Activated CD4-positive, alpha-beta T cell treated with anti-CD3 and anti-CD28 coated beads for 4 hours (primary cell): ENCODE measurements at places on chromosomes 6 and 20.

GRCh38 chr6:72525821-72526510 is 95.9 kb upstream of the KCNQ5 start:
- no peak for DNase-seq

DNA sequence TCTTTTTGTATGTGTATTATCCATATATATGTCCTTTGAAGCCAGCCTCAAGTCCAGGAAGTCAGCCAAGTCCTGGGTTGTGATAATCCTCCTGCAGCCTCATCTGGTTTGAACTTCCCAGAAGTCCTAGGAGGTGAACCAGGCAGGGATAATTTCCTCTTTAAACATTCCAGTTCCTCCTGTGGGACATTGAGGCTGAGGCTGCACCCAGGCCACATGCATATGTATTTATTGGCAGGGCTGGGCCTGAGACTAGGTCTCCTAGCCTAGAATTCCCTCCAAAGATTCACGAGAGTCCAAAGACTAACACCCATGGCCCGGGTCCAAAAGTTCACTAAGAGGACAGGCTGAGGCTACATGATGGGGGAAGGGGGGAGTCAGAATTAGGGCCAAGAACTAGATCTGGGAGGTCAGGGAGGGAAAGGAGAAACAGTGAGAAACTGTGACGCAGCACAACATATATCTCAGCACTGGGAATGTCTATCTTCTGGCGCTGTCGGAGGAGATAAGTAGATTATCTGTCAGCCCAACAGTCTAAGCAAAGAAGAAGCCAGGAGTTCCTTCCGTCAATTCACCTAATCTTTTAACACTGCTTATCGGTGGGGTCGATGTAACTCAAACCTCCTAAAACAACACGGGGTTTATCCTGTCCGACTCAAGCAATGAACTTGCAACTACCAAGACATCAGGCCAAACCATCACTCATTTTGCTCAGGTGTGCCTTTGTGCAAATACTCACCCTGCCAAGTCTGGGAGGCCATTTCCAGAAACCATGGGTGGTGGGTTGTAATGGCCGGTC is 43.3 kb downstream of the SNX5 start:
- DNase-seq = no peak

DNA sequence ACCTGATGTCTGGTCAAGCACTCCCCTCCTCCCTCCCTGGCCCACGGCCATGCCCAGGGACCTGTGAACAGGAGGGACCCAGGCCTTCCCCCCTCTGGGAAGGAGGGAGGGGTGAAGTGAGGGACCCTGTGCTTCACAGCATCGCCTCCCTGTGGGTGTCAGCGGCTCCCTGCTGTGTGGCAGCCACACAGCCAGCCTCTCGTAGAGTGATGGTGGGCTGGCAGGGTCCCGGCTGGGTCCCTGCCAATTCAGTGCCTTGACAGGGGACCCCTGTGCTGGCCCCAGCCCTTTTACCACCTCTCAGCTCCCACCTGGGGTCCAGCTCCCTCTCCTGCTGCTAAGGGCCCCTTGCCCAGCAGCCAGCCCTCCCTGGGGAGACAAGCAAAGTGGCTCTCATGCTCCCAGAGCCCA is 31.3 kb upstream of the GRM4 start:
- no peak for DNase-seq

DNA sequence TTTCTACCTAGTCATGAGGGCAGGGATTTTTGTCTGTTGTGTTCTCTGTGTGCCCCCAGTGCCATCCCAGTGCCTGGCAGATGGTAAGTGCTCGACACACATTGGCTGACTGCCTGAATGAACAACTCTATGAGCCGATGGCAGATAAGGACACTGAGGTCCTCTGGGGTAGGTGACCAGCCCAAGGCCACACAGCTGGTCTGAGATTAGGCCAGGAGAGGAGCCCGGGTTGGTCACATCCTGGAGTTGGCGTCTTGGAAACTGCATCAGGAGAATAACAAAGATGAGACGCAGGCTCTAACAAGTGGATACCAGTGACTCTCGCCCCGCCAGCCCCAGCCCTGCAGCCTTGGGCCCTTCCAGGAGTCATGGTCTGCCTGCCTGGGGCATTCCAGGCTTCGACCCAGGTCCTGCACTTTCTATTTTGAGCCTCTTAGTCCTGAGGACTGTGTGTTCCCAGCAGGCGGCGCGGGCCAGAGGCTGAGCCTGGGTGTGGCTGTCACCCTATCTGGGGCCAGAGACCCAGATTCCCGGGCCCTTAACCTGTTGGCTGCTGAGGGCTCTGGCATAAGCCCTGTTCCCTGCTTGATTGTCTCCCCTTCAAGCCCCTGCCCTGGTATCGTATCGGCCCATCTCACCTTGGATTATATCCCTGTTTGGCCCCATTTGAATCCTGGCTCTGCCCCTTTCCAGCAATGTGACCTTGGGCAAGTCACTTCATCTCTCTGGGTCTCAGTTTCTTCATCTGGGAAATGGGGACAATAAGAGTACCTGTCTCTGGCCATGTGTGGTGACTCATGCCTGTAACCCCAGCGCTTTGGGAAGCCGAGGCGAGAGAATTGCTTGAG is 88.3 kb downstream of the CEBPB start:
- DNase-seq = no peak

DNA sequence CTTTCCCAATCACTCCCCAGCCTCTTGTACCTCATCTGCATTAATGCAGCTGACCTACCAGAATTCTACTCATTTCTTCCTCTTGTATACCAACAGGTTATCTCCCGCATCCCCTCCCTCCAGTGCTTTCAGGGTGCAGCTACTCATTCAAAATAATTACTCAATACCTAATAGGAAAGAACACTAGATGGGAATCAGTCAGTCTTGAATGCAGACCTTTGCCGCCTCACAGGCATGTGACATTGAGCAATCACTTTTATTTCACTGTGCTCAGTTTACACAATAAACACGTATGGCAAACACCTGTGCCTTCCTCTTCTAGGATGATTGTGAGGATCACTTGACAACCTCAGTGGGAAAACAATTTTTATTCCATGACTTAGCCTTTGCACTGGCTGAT is 13.3 kb downstream of the ZSCAN31 start:
- no peak for DNase-seq

DNA sequence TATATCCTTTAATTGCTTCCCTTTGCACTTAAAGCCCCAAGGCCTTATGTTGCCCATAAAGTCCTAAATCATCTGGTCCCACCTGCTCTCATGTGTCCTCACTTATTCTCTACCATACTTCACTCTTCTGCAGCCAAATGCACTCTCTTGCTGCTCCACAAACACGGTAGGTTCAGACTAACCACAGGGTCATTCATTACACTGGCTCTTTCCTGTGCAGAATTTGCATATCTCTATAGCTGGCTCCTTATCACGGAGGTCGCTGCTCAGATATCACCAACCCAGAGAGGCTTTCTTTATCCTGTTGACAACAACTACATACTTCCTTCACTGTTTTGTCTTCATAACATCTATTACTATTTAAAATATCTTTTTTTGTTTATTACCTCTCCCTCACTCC is 86.8 kb downstream of the MOXD1 start:
- DNase-seq = no peak

DNA sequence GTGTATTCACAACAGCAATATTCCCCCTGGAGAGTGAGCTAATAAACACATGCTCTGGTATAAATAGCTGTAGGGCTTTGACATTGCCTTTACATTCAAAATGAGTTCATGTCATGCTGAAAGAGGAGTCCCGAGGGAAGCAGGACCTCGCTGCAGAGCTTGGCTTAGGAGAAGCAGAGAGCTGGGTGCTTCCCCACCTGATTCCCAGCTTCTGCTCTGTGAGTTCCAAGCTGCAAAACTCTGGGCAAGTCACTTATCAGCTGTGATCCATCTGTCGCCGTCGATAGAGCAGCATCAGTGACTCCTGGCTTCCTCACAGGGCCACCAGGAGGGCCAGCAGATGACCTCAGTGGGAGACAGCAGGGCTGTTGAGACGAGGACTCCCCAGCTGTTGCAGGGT is 241.8 kb downstream of the ANKRD60 start:
- DNase-seq = no peak

GRCh38 chr6:79586548-79586947 is 44.6 kb upstream of the SH3BGRL2 start:
- no peak for DNase-seq

- DNase-seq = no peak
Observed at GRCh38 chr20:19025430-19026120, 186.9 kb upstream of the SLC24A3 start.

GRCh38 chr6:112485120-112485826 is 138.1 kb downstream of the RFPL4B start:
- DNase-seq = no peak

DNA sequence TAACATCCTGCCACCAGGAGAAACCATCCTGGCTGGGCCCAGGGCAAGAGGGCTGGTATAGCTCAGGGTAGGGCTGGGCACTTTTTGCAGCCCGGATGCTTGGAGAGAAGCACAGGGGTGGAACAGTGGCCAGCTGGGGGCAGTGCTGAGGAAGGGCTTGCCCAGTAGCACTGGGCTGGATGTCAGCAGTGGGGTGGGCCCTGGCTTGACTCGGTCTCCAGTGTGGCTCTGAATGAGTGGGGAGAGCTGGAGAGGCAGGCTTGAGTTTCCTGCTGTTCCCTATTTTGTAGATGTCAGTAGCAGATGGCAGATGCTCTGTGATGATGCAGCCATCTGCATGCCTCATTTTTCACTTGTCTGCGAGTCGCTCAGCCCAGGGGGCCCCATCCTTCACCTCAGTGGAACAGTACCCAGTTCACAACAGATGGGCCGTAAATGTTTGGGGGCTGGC is 56.3 kb upstream of the TULP1 start:
- peak; percentile 10 for DNase-seq

DNA sequence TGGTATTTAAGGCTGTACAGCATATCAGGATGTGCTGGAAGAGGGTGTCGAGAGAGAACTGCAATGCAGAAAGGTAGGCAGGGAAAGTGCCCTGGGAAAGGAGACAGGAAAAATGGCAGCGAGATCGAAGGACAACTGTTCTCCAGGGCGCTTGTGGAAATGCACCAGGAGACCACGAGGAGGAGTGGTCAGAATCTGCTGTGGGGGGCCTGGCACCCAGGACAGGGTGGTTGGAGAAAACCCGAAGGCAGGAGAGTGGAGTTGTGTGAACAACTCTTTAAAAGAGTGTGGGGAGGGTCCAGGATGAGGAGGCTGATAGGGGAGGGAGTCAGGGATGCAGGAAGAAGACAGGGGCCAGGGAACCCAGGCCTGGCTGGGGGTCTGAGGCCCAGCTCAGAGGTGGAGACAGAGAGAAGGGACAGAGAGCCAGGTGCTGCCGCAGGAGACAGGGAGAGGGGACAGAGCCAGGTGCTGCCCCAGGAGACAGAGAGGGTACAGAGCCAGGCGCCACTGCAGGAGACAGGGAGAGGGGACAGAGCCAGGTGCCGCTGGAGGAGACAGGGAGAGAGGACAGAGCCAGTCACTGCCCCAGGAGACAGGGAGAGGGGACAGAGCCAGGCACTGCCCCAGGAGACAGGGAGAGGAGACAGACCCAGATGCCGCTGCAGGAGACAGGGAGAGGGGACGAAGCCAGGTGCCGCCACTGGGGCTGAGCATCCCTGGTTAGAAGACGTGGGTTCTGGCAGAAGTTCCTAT is 9.3 kb downstream of the SLC22A1 start:
- no peak for DNase-seq

GRCh38 chr20:64102647-64103354 is 4.6 kb downstream of the NPBWR2 start:
- DNase-seq = no peak

DNA sequence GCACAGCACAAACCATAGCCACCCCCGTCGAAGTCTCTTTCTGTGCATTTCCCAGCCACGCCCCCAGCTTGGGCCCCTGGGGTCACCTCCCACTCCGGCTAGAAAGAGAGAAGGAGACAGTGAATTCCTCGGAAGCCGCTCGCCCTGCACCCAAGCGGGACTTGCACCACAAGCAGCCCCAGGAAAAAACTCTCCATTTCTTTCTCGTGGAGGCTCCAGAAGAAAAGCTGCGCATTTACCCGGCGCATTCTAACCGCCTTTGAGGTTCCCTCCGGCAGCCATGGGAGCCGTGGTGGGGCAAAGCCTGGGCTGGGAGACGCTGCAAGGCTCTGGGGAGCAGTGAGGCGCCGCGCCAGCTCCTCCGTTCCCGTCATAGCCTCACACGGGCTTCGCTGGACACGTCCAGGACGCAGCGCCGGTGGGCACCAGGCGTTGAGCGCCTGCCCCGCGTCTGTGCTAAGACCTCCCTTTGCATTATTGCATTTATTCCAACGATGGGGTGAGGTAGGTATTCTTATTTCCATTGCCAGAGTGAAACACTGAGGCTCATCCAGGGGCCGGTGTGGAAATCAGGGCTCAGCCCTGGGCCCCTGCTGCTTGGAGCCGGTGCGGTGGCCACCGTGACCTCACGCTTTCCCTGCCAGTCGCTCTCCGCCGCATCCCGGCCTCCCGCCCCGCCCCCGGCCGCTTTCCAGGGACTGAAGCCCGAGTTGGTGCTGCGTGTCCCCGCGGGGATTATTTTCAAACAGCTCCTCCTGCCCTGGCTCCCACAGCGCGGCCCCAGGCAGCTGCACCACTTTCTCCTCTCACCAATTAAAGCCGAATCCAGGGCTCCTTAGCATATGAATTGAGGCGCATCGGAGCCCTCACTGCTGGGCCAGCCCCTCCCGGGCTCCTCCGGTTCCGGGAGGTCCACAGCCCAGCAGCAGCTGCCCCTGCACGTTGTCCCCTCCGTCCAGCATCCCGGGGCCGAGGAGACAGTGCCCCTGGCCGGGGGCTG is 148.3 kb upstream of the AFDN start:
- DNase-seq = no peak

DNA sequence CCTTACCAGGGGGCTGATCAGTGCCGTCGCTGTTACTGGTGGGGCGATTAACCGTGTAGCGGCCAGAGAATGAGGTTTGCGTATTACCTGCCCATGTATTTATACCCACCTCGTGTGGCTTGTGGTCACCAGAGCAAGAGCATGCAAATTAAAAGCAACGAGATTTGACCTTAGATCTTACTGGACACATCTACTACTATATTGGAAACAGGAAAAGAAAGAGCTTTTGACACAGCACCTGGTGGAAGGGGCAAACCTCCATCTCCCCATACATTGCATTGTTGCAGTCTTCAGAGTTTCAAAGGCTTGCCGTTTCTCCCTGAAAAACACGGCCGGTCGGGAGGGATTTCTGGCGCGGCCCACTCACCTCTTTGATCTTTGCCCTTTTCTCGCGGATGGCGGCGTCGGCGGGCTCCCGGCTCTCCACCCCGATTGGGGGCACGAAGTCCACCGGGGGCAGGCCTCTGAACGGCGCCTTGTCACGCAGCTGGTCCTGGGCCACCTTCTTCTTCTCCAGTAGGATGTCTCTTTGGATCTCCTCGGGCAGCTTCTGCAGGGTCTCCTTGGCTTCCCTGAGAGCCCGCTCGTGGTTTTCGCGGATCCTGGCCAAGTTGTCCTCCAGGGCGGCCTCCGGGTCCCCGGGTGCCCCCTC is 1.3 kb downstream of the MAN1A1 start:
- DNase-seq = peak; percentile 28
